CD4-positive, CD25-positive, alpha-beta regulatory T cell (primary cell): ENCODE measurements at places on chromosomes 1 and 21.

DNA sequence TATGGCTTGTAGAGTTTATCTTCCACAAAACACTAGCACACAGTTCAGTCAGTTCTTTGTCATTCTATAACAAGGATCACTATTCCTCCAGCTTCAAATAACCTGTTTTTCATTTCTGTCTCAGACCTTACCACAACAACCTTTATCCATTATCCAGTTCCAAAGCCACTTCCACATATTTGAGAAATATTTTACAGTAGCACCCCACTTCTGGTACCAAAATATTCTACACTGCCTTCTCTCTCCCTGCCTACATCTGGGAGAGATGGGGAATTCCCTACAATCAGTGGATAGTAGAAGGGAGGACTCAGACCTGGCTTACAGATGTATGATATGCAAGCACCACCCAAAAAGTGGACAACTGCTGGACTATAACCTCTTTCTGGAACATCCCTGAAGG lies 651.4 kb downstream of the ADGRL2 start:
- DNase-seq = no peak
- no peak overlapping the region for H3K4me3 ChIP-seq
- H3K4me1 ChIP-seq = no peaks in the 10 kb centered on the region
- no peaks in the 10 kb centered on the region for H3K27me3 ChIP-seq
- H3K27ac ChIP-seq = no peak overlapping the region

- no peaks in the 10 kb centered on the region for H3K4me1 ChIP-seq
- no peak for DNase-seq
- peaks cover 5% of the 10 kb centered on the region for H3K27me3 ChIP-seq
- no peak overlapping the region for H3K4me3 ChIP-seq
- no peaks in the 10 kb centered on the region for H3K36me3 ChIP-seq
Observed at GRCh38 chr1:168167806-168168205, 11.0 kb upstream of the TIPRL start.

GRCh38 chr21:34609244-34609932 lies 5.5 kb downstream of the RCAN1 start:
- DNase-seq = no peak
- no peak overlapping the region for H3K4me3 ChIP-seq
- H3K27me3 ChIP-seq = no peaks in the 10 kb centered on the region
- H3K27ac ChIP-seq = no peak overlapping the region

DNA sequence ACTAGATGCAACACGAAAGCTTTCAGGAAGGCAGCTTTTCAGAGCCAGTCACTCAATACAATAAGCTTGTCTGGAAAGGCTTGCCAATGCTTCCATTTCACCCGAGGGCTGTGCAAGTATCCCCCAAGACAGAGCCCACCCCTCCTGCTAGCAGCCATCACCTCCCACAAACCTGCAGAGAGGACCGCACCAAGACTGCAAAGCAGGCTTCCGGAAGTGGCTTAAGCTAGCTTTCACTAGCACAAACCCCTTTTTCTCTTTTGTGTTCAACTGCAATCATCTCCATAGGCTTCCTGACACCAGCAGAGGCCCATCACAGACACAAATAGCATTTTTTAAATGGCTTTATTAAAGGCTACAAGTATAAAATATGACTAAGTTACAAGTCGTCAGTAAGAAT lies 31.5 kb downstream of the C1orf198 start:
- DNase-seq = no peak
- H3K36me3 ChIP-seq = no peaks in the 10 kb centered on the region
- no peak overlapping the region for H3K27ac ChIP-seq
- peaks cover 4% of the 10 kb centered on the region for H3K27me3 ChIP-seq

GRCh38 chr1:58857680-58858673 lies 74.1 kb upstream of the JUN start:
- peaks cover 27% of the 10 kb centered on the region for H3K4me1 ChIP-seq
- H3K4me3 ChIP-seq = peak overlapping the region; percentile 26
- H3K27ac ChIP-seq = peak overlapping the region; percentile 62
- no peaks in the 10 kb centered on the region for H3K36me3 ChIP-seq
